ENCODE measurements at places on chromosomes 2 and 18.

DNA sequence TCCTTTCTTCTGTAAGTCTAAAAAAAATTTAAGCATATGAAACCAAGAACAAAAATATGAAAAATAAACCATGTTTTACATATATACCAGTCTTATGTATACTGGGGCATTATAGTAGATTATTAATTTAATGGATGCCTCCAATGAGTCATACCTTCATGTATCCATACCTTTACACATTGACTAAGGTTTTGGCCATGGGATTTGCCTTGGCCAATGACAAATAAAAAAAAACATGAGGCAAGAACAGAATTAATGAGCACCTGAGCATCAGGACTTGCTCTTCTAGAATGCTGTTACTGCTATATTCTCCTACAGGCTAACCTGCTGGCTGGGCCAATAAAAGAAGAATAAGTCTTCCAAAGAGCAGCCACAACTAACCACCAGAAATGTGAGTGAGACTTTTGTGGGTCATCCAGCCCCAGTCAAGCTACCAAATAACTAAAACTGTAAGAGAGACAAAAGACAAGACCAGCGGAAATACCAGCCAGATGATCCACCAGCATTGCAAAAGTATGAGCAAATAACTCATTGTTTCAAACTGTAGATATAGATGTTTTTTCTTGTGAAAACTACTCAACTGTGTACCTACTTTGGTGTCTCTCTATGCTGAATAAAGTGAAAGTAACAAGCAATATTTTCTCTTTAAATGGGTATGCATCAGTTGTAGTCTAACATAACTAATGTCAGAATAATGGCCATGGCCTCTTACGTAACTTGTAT, 749.6 kb upstream of the VRK2 start:
- DNase-seq = no peak

GRCh38 chr2:125313806-125314205, 1288.7 kb downstream of the CNTNAP5 start:
- DNase-seq = no peak

DNA sequence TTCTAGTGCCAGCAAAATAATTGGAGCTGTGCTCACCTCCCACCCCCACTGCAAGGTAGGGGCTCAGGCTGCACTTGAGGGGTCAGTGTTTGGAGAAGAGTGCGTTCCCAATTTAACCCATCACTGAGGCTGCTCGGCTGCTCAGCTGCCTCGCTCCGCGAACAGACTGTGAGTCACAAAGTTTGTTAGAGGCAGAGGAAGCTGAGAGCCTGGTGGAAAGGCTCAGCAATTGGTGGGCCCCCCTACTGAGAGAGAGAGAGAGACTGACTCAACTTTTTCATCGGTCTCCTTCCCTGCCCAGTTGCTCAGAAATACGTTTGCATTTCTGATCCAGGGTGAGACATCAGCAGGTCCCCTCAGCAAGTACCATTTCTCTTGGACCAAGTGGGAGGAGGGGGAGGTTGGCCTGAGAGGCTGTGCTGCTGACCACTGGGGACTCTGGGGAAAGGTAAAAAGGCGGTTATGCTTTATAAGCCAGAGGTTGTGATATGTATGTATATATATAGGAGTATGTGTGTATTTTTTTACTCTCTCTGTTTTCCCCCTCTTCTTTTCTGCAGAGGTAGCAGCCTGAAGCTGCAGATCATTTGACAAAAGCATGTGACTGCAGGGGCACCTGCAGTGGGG, 1.5 kb downstream of the EFR3B start:
- no peak for DNase-seq

- no peak for DNase-seq
Measured at GRCh38 chr2:113818382-113818951, 62.0 kb upstream of the SLC35F5 start.

DNA sequence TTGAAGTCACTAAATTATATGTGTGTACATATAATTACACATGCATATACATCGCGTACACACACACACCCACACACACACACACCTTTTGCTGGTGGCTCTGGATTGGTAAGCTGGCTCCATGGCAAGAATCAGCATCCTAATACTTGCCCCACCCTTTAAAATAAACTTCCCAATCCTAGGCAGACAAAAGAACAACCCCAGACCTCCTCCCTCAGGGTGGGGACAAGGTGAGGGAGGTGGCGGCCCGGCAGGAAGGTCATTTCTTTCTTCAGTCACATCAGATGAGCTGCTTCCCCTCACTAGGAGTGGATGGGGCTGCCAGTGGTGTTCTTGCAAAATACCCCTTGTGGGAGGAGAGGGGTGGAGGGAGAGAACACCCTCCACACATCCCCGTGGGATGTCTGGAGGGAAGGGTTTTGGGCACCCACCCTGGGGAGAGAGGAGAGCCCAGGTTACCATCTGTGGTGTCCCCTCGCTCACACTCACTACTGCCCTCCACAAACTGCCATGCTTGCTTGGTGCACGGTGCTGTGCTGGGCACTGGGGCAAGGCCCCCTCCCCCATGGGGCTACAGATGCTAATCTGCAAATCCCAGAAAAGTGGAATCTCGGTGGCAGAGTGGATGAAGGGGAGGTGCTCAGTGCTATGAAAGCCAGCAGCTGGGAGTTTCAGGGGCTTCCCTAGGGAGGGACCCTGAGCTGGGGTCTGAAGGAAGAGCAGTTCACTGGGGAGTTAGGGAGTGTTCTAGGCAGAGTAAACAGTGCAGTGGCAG, 64.0 kb downstream of the ODC1 start:
- DNase-seq = no peak

GRCh38 chr18:7576685-7577084, 9.6 kb downstream of the PTPRM start:
- DNase-seq = no peak

DNA sequence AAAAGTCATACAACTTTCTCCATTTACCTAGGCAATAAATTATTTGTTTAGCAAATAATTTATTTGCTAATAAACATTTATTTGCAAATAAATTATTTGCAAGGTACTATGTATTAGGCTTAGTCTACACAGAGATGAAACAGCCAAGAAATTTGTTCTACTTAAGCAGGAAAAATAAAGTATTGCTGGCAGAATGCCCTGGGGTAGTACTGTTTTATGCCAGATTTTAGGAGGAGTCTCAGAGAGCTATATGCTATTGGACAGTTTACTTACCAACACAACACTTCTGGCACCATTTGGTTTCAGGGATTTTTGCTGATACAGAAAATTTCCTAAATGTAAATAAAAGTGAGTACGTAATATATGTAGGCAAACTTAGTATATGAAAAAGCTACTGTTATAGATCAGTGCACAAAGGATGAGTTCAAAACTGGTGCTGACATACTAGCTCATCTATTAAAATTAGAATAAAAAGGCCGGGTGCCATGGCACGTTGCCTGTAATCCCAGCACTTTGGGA, 23.2 kb upstream of the CDKL4 start:
- no peak for DNase-seq

- peak; percentile 87 for DNase-seq
Measured at GRCh38 chr18:24426398-24427294, at the start of gene IMPACT. TSS of gene IMPACT (plus strand) at chr18:24426670. CDS start at chr18:24426757, 87 bp downstream.

GRCh38 chr2:66059332-66059731, 375.6 kb upstream of the MEIS1 start:
- DNase-seq = no peak

GRCh38 chr2:40372283-40372985, 79.5 kb downstream of the SLC8A1 start:
- no peak for DNase-seq

GRCh38 chr2:129935118-129935517, 44.3 kb upstream of the RAB6C start:
- no peak for DNase-seq

GRCh38 chr2:54559593-54560145, 103.5 kb downstream of the SPTBN1 start:
- peak; percentile 41 for DNase-seq

DNA sequence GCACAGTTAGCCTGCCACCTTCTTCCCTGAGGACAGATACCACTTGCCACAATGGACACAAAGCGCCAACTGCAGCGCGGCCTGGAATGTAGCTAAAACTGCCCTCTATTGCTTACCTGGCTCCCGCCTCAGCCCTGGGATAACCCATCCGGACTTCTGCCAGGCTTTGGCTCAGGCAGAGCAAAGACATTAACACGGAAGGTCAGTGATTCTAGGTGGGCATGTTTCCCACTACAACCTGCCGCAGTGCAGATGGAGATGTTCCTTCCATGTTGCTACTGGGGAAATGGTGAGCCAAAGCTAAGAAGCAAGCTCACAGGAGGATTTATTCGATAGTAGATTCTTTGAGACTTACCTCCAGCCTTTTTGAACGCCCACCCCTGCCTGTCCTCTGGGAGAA, 74.8 kb downstream of the XDH start:
- no peak for DNase-seq

- DNase-seq = no peak
Measured at GRCh38 chr2:145530653-145531052, 1010.7 kb upstream of the ZEB2 start.

DNA sequence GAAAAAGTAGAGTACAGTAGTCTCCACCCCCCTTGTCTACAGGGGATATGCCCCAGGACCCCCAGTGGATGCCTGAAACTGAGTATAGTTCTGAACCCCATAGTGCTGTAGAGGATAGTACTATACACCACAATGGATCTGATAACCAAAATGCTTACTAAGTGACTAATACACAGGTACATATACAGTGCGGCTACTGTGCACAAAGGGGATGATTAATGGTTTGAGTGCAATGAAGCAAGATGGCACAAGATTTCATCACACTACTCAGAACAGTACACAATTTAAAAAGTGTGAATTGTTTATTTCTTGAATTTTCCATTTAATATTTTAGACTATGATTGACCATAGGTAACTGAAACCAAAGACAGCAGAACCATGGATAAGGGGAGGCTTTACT, 446.9 kb upstream of the NRP2 start:
- no peak for DNase-seq

DNA sequence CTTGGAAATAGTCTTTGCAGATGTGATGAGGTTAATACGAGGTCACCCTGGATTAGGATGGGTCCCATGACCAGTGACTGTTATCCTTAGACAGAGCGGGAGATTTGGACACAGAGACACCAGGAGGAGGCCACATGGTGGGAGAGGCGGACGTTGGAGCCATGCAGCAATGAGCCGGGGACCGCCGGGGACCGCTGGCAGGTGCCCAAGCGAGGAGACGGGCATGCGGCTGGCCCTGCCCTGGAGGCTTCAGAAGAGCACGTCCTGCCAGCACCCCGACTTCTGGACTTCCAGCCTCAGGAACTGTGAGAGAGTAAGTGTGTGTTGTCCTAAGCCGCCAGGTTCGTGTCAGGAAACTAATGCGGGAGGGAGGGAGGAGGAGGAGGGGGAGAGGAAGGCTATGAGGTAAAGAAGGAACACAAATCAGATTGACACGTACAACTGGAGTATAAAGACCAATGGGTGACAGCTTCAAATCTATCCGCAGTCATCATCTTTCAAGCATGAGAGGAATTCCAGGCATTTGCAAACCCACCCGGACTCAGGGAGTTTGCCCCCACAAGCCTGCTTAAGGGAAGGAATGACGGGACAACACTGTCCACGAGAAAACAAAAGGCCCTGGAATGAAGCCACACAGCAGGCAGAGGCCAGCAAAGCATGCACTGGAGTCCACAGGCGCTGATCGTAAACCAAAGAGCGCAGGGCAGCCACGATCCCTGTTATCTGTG, 11.6 kb upstream of the BOK start:
- DNase-seq = no peak

DNA sequence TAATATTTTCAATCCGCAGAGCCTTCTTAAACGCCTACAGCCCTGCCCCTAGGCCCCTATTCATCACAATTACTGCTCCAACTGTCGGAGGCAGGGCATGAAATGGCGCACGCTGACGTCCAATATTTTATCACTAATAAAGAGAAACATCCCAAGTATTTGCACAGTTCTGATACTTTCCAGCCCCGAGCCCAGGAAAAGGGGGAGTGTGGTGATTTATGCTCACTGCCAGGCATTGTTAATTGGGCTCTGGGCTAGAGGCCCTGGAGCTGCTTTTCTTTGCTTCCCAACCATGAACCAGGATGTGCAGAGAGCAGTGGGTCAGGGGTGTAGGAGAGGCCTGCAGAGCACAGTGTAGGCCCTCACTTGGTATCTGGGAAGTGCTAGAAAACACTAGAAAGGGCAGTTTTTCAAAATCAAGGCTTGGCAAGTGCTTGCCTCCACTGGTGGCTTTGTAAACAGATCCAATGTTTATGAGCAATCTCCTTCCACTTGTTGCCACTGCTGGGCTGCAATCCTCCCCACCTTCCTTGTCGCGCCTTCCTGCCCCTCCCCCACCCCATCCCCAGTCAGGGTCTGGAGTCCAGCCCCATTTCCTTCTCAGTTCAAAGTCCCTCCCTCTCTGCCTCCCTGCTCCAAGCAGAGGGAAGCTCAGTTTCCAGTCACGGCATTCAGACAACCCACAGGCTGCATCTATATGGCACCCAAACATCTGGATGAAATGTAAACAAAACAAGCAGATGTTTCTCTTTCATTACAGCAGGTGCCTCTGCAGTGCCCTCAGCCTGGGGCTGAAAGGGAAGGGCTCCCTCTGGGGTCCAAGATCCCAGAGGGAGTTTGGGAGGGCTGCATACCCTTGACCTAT, 83.9 kb upstream of the PKDCC start:
- no peak for DNase-seq

- no peak for DNase-seq
Measured at GRCh38 chr2:120177973-120178372, 45.2 kb downstream of the TMEM185B start.

GRCh38 chr2:217445723-217446122, 557.1 kb downstream of the TNS1 start:
- DNase-seq = no peak

GRCh38 chr2:177429688-177430325, 37.2 kb downstream of the AGPS start:
- no peak for DNase-seq

DNA sequence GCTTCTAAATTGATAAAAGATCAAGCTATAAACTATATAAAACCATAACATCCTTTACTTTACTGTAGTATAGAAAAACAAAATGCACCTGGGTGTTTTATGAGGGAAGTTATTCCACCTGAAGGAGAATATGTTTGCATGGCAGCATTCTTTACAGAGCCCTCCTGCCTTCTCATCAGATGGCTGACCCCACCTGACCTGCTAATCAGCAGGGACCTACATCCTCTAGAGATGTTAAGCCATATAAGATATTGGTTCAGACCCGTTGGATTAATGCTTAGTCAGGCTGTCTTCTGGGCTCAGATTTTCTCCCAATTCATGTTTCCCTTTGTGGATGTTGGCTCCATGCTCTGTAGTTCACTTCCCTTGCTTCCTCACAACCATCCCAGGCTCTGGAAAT, 414.8 kb downstream of the DPP10 start:
- no peak for DNase-seq

GRCh38 chr2:9897846-9898245, 53.6 kb upstream of the GRHL1 start:
- DNase-seq = no peak

DNA sequence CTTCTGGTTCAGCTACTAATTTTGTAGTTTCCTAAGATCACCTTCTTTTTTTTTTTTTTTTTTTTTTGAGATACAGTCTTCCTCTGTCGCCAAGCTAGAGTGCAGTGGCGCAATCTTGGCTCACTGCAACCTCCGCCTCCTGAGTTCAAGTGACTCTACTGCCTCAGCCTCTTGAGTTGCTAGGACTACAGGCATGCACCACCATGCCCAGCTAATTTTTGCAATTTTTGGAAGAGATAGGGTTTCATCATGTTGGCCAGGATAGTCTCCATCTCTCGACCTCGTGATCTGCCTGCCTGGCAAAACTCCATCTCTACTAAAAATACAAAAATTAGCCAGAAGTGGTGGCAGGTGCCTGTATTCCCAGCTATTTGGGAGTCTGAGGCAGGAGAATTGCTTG, 301.5 kb upstream of the TFPI start:
- DNase-seq = no peak

All from SHP77 treated with DMSO at 0.1 percent for 48 hours (cell line).